K562 (cell line): ENCODE measurements at places on chromosomes 4 and X.
A peak's percentile ranks its signal among the peaks of the same experiment; 100 is the strongest.

- DNase-seq: no peak
These were observed 786.1 kb upstream of the AADAT start for GRCh38 chr4:170875868-170876267.

GRCh38 chrX:78104447-78105176, 564 bp downstream of the PGK1 start:
- DNase-seq: peak; percentile 70

DNA sequence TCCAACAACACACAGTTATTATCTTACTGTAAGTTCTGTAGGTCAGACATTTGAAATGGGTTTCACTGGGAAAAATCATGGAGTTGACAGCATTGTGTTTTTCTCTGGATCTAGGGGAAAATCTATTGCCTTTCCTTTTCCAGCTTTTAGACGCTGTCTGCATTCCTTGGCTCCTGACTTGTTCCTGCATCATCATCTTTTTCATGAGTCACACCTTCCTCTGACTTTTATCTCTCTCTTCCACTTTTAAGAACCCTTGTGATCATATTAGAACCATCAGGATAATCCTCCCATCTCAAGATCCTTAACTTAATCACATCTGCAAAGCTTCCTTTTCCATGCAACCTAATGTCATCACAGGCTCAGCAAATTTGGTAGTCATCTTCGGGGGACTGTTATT, 1454.8 kb downstream of the RPA4 start:
- DNase-seq: no peak

DNA sequence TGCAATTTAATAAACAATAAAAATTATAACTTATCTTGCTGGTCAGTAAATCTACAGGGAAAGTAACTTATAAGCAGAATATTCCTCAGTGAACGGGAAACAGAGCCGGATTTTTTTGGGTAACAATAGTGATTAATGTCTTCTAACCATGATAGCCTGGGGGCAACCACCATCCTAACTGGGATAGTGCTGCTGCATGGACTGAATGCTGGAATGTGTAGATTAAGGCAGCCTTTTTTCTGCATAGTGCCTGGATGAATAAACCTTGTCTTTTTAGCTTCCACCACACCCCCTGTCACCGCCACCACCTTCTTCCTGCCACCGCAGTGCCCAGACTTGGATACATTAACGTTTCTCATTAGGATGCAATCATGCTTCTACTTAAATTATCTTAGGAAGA, 83.6 kb upstream of the LNX1 start:
- no peak for DNase-seq

DNA sequence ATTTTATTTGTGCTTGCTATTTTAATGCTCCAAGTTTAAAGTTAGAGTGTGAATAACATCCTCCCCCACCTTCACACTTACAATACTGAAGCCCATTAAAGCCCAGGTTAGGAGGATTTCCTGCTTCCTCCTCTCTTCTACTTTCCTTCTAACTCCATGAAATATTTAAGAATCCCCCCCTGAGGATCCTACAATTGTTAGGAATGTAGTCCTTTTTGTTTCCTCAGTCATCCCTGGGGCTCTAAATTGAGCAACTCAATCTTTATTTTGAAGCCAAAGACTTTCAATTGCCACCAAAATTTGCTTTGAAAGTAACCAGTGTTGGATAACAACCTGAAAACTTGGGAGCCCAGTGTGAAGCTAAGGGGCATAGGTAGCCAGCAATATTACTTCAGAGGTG, 276.9 kb downstream of the FAM47A start:
- DNase-seq: no peak

DNA sequence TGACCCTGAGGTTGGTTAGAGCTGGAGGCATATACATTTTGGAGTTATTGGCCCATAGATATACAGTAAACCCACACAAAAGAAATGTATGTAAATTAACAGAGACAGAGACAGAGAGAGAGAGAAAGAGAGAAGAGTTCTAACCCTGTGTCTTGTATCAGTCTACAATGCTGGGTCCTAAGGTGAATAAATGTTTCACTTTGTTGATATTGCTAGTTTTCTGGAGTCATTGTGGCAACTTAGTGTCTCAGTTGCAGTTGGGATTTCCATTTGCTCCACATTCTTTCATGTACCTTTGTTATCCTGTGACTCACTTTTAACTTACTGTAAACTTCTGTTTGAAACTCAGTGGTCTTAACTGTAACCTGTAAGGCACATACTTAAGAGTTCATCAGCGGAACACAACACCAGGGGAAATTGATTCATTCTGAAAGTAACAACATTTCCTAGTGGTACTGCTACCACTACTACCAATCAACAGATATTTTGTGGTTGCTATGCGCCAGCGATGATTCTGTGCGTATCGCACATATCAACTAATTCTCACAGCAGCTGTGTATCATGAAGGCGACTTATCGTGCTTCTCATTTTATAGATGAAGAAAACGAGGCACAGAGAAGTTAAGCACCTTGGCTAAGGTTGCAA, 38.5 kb upstream of the ETDA start:
- DNase-seq: no peak

GRCh38 chr4:56469489-56470210, 2.2 kb downstream of the SRP72 start:
- DNase-seq: no peak

DNA sequence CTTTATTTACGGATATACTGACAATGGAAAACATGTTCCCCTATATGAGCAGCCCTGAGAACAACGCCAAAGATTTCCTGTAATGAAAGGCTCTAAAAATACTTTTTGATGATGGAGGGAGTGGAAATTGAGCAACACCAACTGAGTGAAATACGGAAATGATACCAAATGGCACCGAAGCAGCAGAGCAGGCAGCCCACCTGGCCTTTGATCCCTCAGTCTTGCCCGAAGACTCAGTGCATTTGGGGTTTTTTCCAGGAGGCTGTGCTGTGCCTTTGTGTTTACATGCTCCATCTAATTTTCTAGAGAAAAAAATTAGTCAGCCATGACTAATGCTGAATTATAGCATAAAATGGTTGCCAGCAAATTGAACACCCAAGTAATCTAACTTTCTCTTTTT, 169.9 kb upstream of the RBPJ start:
- DNase-seq: no peak

GRCh38 chrX:56385336-56385735, 153.2 kb downstream of the KLF8 start:
- DNase-seq: no peak

- DNase-seq: no peak
These were observed 501.9 kb downstream of the GABRG1 start for GRCh38 chr4:45621971-45622370.

DNA sequence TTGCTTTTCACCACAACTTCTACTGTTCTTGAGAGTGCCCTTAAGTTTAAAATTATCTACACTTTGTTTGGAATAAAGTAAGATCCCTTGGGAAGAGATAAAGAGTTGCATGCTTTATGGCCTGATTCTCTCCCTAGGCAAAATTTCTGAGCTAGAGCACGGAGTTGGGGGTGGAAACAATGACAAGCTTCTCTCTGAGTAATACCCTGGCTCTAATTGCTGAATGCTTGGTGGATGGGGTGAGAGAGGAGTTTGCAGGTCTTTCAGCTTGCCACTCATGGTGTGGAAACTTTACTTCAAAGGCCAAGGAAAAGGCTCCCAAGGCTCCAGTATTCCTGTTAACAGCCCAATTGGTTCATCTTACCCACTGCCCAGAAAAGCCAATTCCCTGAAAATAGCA, 26.1 kb upstream of the PRDM8 start:
- DNase-seq: no peak

GRCh38 chr4:137768881-137769280, 236.6 kb upstream of the PCDH18 start:
- DNase-seq: no peak

DNA sequence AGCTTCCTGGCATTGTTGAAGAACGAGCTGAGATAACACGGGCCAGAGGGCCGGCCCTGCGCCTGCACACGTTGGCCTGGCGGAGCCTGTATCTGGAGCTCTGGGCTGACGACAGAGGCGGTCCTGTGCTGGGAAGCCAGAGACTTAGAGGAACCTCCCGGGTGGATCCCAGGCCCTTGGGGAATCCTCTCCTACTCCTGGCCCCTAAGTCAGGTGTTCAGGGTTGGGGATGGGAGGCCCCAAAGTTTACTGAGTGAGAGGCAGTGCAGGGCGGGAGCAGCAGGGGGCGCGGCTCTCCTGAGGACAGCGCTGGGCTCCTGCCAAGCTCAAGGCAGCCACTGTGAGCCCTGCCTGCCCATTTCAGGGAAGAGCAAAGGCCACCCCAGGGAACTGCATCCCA, 2.5 kb upstream of the HTRA3 start:
- DNase-seq: peak; percentile 71

GRCh38 chr4:71709961-71710360, 73.9 kb downstream of the GC start:
- peak; percentile 6 for DNase-seq

GRCh38 chrX:2967998-2968909, 38.1 kb upstream of the ARSH start:
- DNase-seq: no peak

GRCh38 chrX:39302838-39303237, 501.6 kb downstream of the MID1IP1 start:
- no peak for DNase-seq

DNA sequence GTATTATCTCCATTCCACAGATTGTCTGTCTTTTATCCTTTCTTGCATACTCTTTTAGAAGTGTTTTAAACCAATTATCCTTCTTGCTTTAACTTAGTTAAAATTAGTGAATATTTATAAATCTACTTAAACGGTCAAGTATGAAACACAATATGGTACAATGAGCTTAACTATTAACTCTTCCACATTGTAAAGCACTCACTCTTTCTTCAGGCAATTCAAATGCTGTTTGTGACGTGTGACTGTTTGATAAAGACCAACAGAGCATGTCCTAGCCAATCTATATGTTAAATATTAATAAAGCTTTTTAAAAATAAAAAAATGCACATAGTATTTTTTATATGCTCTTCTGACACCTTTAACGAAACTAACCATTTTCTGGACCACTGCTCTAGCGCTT, 192.7 kb downstream of the ARAP2 start:
- no peak for DNase-seq

DNA sequence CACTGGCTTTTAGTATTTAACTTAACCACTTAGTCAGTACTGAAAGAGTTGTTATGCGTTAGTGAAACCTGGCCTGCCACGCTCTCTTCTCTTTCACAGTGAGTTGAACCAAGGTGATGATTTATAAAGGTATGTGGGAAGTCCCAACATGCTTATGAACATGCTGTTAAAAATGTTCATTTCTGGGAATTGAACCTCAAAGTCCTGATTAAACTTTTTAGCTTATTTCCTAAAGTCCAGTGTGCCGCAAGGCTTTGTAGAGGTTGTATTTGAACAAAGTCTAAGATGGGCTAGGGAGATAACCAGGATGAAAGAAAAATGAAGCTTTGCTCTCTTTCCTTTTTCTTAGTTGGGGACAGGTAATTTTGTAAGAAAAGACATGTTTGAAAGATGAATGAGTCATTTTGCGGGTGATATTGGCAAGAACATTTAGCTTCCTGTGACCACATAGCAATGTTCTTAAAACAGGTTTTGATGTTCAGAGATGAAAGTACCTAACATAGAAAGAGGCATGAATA, 270.3 kb downstream of the DTHD1 start:
- no peak for DNase-seq

- no peak for DNase-seq
These were observed 77.2 kb upstream of the BCOR start for GRCh38 chrX:40174854-40175510.

DNA sequence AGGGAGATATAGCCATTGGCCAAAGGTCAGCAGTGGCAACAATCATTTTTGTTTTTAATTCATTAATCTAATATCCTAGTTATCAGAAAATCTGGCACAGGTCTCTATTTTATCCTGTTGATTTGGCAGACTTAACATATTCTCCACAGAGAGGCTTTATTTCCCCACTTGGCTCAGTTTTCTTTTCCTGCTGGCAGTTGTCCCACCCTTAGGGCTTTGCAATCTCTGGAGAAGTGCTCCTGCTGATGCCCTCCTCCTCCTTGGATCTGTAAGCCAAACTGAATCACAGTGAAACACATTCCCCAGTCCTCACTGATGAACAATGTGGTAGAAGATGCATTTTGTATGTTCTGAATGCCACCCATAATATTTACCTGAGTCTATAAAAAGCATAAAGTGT, 889.7 kb downstream of the PDHA2 start:
- no peak for DNase-seq

DNA sequence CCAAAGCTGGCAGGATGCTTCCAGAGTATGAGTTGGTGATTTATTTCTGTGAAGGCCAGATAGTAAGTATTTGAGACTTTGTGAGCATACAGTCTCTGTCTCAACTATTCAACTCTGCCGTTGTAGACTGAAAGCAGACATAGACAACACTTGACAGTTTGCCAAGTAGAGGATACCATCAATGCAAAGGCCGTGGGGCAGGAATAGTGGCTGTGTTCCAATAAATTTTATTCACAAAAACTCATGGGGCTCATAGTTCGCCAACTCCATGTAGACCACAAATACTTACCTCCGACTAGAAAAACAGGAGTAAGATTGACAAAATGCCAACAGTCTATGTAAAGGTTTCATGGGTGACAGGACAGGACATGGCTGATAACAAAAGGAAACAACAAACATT, 3.7 kb upstream of the PIR start:
- no peak for DNase-seq

DNA sequence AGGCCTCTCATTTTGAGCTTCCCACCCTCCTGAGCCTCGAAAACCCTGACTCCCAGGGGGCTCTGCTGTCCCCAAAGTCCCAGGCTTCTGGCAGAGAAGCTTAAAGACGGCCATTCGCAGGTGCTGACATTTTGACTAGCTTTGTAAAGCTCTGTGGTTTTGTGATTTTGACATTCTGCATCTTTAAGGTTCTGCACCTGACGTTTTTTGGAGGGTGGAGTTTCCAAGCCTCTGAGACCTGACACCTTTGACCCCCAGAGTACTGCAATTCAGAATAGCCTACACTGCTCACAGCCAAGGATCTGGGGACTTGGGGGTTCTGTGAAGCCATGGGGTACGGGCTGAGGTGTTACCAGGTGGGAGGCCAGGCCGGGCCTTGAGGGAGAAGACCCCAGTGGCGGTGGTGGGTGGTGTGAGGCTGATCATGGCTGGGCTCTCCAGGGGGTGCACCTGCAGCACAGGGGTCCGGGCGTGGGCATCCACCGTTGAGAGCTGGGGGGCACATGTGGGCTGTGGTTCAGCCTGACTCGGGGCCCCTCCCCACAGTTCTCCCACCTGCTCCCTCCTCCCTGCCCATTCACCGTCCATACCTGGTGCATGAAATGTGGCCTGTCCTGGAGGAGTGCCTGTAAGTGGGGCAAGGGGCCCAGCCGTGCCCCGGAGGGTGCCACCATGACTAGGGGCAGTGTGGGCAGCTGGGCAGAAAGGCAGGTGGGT, 7.3 kb downstream of the FOXP3 start:
- no peak for DNase-seq
